ENCODE measurements at places on chromosomes 12 and 14. TPM values are rescaled to one million over a fixed set of nuclear protein-coding genes. Genes with fewer than 3 reads are reported as not detected.

- DNase-seq: peak; percentile 98
Measured at GRCh38 chr12:45273717-45274271, 57.9 kb downstream of the ANO6 start.

GRCh38 chr14:63852817-63853731 lies at the start of gene SYNE2:
Gene SYNE2 (plus strand): TSS chr14:63853004. CDS start chr14:63909149, 56,145 bp downstream.
- peak; percentile 65 for DNase-seq

DNA sequence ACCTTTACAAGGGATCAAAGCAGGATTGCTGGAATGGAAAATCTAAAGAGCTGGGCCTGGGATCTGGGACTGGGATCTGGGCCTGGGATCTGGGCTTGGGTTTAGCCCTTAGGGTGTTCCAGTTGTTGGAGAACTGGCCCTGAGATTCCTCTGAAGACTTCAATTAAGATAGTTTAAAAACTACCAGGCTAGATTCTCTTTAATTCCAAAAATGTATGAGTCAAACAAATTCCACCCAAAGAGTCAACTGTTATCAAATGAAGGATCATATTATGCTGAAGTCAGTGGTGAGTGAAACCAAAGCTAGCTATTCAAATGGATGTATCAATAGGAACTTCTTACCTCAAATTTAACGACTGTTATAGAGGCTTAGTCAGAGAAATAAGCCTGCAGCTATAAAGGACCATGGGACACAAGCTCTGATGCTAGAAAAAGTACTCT lies 40.5 kb downstream of the LIMA1 start:
- peak; percentile 83 for DNase-seq

DNA sequence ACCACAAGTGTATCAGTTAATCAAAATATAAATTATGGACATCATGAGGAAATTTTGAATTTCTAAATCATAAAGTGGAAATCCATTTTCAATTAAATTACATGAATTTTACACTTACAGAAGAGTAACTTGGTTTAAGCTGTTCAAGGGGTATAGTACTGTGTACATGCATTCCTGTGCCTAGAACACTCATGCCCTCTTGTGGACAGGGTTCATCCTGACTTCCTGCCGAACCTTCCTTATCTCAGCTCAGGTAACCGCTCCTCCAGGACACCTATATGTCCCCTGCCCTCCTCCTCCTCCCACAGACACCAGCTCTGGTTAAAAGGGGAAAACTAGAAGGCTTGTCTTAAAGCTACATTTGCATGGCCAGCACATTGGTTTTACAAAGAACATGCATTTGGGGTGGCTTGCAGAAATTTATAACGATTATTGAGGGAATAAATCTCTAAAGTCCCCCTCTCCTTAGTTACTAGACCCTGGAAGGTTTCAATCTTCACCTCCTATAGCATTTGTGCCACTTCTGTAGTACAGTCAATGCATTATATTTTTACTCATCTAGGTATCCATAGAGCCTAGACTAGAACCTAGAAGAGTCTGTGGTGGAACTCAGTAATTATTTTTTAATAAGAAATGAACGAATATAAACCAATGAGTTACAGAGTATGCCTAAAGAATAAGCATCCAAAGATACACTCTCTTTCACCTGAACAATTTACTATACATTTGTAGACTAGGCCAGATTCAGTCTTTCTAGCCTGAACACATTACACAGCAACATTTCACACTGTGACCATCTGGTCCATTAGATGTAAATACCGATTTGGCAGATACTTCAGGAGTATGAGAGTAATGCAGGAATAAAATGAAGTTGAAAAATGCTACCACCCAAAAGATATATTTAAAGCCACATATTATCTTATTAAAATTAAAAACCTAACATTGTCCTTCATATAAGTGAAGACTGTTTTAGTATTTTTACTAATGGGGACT lies 345.6 kb downstream of the PAWR start:
- DNase-seq: peak; percentile 50

GRCh38 chr14:105117257-105117646 lies 51.3 kb downstream of the JAG2 start:
- DNase-seq: no peak

DNA sequence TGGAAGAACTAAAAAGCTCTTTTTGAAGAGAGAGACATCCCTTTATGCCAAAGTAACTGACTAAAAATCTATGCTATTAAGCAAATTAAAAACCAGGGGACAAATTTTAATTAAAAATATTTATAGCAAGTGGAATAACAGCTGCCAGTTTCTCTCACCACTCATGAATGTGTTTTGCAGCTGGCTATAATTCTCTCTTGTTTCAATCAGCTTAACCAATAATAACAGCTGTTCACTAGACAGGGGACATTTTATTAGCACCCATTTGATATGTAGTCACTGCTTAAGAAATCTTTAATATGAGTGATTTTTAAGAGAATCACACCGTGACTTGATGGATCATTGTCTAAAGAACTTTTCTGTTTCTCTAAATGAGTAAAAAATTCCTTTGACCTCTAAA lies 34.2 kb upstream of the KRR1 start:
- DNase-seq: no peak

GRCh38 chr12:6539314-6539682 lies 5.0 kb downstream of the GAPDH start:
- peak; percentile 38 for DNase-seq

- no peak for DNase-seq
Measured at GRCh38 chr14:76742966-76743365, 18.3 kb upstream of the VASH1 start.

DNA sequence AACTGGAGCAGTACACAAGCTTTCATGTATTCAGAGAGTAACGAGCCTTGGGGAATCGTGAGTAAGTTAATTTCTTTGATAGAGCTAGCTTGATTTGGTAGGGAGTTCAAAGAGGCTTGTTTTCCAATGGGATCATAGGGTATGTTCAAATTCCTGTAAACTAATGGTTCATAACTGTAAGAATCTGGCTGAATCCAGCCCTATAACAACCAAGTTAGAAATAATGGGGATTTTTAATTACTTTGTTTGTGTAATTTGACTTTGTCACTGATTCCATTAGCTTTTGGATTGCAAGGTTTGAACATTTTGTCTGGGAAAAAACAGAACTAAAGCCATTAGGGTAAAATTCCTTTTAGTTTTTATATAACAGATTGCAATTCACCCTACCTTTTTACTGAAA lies 94.0 kb downstream of the WNK1 start:
- no peak for DNase-seq

- peak; percentile 72 for DNase-seq
Measured at GRCh38 chr14:53055003-53055402, 98.1 kb downstream of the DDHD1 start.

- no peak for DNase-seq
Measured at GRCh38 chr14:102568115-102568614, 24.3 kb upstream of the RCOR1 start.

DNA sequence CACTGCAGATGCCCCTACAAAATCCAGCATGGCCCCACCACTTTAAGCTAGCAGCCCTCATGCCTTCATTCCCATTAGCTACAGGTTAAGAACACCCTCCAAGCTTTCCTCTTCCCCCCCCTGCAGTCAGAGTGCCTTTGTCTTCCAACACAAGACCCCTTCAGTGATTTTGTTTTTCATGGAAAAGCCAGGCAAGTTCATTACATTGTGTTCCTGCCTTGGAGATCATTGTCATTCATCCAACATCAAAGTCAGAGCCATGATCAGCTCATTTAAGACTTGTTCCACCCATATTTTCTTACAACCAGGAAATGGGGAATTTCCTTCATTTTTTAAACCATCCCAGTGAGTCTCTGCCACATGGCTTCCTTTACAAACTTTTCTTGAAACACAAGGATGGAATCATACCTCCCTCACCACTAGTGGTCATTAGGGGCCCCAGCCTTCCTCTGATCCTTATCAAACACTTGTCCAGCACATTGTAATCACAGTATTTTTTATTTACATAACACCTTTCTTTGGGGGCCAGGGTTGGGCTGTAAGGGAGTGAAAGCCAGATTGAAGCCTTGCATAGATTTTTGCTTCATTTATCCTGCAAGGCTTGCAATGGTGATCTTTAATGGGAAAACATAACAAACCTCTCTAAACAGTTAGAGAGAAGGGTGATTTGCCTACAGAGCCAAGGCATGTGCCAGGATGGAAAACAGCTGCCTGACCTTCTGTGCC lies 765.3 kb downstream of the MED13L start:
- no peak for DNase-seq

GRCh38 chr12:107221913-107222312 lies 128.6 kb upstream of the CRY1 start:
- DNase-seq: no peak

DNA sequence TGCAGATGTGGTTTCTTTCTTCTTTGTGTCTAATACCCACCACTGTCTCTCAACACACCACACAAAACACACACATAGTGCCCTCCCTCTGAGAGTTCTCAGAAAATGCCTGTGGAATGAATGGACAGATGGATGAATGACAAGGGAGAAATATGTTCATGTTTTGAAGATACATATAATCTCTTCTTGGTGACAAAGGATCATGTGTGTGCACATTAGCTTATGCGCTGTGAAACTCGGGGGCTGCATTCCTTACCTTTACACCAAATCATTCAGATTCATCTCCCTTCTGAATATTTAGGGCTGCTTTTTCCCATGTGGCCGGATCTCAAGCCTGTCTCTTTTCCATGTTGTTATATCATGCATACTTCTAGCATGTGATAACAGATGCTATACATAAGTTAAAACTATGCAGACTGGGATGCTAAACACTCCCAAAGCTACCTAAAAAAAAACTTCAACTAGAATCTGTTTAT lies 111.4 kb downstream of the EPS8 start:
- no peak for DNase-seq

- DNase-seq: no peak
Measured at GRCh38 chr12:12520273-12520672, 42.4 kb downstream of the DUSP16 start.

- peak; percentile 57 for DNase-seq
Measured at GRCh38 chr12:3101309-3102024, 24.3 kb downstream of the TSPAN9 start.

- peak; percentile 76 for DNase-seq
Measured at GRCh38 chr12:67720351-67720856, 71.9 kb downstream of the DYRK2 start.

- no peak for DNase-seq
Measured at GRCh38 chr14:62347562-62348011, 585.4 kb downstream of the SNAPC1 start.

- no peak for DNase-seq
Measured at GRCh38 chr14:35419429-35419841, 14.9 kb upstream of the NFKBIA start.

GRCh38 chr14:89848165-89848564 lies 106.4 kb downstream of the EFCAB11 start:
- peak; percentile 71 for DNase-seq

GRCh38 chr14:89956661-89957009 lies 908 bp downstream of the TDP1 start:
- no peak for DNase-seq

- no peak for DNase-seq
Measured at GRCh38 chr12:107302649-107303341, 209.4 kb upstream of the CRY1 start.

DNA sequence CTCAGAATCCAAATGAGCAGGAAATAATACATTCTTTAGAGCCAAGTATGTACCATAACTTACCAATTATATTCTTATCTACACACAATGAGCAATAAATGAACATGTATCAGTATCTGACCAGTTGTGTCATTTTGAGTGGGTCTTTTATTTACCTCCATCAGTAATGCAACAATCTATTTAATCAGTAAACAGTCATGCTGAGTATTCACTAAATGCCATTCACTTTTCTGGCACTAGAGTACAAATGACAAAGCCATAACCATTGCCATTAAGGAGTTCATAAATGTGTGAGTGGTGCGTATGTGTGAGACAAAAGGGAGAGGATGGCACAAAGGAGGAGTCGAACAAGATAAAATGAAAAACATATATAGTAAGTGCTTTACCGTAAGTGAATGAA lies 1.5 kb upstream of the STRAP start:
- DNase-seq: no peak

- peak; percentile 66 for DNase-seq
Measured at GRCh38 chr14:68819260-68819691, 26.4 kb upstream of the ZFP36L1 start.

DNA sequence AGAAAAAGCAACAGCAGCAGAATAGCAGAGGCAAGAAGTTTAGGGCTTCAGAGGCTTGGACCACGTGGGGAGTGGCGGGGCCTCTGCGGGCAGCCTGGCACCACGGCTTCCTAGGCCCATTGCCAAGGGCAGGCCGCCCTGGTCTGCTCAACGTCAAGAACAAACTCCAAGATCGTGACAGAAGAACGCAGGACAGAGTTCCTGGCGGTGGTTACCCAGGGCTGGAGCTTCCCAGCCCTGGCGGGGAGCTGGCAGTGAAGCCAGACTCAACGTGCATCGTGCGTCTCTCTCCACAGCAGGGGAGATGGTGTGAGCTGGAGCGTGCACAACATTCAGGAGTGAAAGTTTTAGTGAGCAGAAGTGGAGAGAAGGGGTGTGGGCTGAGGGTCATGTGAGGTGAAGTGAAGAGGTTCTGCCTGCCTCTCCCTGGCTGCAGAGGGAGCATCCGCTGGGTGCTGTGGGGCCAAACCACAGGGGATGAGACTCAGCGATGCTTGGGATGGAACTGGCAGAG lies 13.9 kb upstream of the CACNA2D4 start:
- DNase-seq: no peak

GRCh38 chr12:114920771-114921554 lies 237.0 kb upstream of the TBX3 start:
- peak; percentile 46 for DNase-seq

Gene KRT71
- polyA plus RNA-seq: not detected

Gene KRT79
- 0.24 TPM for polyA plus RNA-seq

Gene IL31
- not detected for polyA plus RNA-seq

Gene FIGNL2
- polyA plus RNA-seq: 0.09 TPM

Gene EIF2S3B
- polyA plus RNA-seq: 0.39 TPM

Gene G2E3
- 6.9 TPM for polyA plus RNA-seq

Gene AKAP5
- 0.14 TPM for polyA plus RNA-seq

Gene KLC1
- polyA plus RNA-seq: 155 TPM

Gene GPR135
- 1.9 TPM for polyA plus RNA-seq

Gene KRT82
- not detected for polyA plus RNA-seq

Gene RPS6KL1
- 1.7 TPM for polyA plus RNA-seq

Gene TMEM119
- polyA plus RNA-seq: 8.4 TPM

Data from IMR-90 (cell line).